ENCODE measurements at places on chromosomes 5 and 9.

DNA sequence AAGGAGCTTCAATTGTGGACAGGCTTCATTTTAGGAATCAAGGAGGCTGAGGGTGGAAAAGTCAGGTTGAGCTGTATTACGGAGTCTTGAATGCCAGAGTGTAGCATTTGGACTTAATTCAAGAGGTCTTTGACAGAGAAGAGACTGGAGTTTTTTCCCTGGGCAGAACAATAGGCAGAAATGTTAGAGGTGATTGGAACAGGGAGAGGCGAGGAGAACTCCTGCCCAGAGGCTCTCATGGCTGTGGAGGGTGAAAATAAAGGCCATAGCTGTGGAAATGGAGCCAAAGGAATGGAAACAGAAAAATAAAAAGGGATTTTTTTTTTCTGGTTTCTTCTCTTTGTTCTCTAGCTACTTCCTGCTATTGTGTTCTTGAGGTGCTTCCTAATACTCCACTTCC, 3.7 kb upstream of the IFNB1 start:
- DNase-seq: no peak

DNA sequence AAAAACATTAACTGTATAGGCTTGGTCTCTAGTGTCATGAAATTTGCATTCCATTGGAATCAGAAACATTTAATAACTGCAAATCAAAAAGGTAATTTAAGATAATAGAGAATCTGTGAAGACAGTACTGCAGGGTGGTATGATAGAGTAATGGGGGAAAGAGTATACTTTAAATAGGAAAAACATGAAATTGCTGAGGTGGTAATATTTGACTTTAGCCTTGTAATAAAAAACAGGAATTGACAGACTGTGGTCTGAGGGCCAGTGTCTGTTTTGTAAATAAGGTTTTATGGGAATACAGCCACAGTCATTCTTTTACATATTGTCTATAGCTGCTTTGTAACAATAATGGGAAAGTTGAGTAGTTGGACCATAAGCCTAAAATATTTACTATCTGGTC, 162.3 kb downstream of the RANBP17 start:
- no peak for DNase-seq

DNA sequence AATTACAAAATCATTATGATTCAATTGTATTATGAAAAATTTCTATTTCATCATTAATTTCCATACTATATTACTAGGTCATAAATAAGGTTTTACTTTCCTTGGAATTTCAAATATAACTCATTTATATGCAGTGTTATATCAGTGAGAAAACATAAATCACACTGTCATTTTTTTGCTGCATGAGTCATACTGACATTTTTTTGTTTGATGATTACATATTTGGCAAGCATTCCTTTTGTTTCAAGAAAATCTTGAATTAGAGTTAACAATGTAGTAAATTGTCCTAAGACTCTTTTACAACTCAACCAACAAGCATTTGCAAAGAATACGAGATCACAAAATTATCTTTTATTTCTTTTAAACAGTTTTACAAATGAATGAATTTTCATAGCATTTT, 298.4 kb upstream of the SEMA6A start:
- no peak for DNase-seq

DNA sequence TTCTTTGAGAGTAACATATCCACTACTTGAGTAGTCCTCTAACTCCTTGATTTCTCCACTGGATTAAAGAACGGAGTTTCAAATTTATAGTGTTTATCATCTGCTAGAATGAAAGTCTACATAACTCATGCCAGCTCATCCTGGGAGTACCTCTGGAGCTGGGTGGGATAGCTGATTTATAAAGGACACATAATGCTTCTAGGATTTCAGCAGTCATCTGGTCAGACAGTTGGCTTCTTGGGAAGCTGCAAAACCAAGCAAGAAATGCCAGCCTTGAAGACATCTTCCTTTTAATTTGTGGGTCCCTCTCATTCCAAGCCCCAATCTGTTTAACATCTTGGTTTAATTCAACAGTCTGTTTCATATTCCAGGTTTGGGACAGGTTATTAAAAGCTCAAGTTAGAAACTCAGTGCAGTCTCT, 3.2 kb downstream of the GALNT10 start:
- DNase-seq: no peak

DNA sequence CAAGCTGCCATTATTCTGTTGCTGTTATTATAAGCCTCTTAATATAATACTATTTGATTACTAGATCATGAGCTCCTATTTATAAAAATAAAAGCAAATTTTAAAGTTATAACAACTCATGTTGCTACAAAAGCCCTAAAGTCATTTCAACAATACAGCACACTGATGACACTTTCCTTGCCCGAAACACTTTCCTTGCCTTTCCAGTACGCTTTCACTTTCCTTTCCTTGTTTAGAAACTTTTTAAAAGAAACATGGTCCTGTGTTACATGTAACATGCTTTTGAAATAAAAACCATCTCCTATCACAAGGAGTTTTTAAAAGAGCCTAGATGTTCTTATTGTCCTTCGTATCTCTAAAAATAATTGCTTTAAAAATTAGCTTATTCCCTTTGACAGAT, 688.4 kb downstream of the PTPRD start:
- DNase-seq: no peak

DNA sequence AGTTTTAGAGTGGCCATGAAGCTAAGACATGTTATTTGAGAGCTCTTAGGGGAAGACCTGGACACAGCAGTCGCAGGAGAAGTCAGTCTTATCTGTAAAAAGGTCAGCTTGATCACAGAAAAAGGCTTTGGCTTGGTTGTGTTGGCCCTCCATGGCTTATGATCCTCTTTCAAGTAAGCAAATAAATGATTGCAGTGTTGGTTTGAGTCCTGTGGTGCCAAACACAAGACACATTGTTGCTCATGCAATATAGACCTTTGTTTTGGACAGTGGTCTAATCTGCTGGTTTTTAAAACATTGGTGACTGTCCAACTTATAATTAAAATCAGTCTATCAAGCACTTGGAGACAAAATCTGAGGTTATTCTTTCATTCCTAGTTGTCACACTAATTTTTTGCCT, 54.0 kb downstream of the DOCK8 start:
- DNase-seq: no peak

- no peak for DNase-seq
Observed at GRCh38 chr5:105504-106070, 13.6 kb downstream of the PLEKHG4B start.

Measured in cortex of kidney (tissue), 1 donor.